ENCODE measurements at places on chromosomes 12 and 14.

DNA sequence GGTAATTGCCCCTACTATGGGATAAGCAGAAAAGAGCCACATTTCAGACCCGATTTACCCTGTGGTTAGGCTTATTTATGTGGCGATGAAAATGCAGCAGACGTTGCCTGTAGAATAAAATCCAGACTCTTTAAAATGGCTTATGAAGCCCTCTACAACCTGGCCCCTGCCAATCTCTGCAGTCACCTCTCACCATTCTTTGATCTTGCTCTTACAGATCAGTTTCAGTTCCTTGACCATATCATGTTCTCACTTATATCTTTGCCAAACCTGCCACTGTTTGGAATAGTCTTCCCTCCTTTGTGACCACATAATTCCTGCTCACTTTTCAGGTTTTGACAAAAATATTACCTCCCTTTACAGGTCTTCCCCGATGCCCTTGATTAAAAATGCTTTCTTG lies 264.3 kb upstream of the GARIN6 start:
- DNase-seq: no peak

- DNase-seq: no peak
These were observed 235.5 kb downstream of the ADAMTS20 start for GRCh38 chr12:43316520-43316919.

- no peak for DNase-seq
These were observed 10.2 kb upstream of the PRMT8 start for GRCh38 chr12:3480764-3481163.

DNA sequence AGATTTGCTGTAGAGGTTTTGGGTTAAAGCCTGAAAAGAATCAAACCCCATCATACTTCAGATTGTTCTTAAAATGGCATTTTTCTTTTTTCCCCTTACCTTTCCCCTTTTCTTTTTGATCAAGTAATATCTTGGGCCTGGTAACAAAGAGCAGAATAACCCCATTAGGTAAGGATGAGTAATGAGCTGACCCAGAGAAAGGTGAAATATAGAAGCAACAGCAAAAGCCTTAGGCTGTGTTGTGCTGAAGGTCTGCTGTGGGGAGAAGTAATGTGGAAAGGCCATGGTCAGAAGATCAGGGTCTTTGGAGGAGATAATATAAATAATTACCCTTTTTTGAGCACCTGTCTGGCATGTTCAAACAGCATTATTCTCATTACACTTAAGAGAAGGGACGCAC lies 42.3 kb downstream of the MIA2 start:
- no peak for DNase-seq

GRCh38 chr14:62162998-62163589 lies 400.9 kb downstream of the SNAPC1 start:
- DNase-seq: peak; percentile 38

DNA sequence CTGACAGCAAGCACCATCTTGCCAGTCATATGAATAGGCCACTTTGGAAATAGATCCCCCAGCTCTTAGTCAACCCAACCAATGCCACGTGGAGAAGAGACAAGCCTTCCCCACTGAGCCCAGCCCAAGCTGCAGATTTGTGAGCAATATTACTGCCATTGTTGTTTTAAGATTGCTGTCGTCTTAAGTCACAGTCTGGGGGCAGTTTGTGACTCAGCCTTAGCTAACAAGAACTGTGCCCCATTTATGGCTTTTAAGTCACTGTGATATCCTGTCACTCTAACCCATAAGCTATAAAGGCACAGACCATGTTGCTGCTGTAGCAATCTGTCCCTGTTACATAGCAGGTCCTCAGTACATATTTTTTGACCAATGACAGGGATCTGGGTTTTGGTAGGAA lies 464.2 kb downstream of the MED13L start:
- no peak for DNase-seq

All from hindlimb muscle (tissue), 1 donor.